Tongue (tissue), 3 donors: ENCODE measurements at places on chromosomes 3 and 15.

DNA sequence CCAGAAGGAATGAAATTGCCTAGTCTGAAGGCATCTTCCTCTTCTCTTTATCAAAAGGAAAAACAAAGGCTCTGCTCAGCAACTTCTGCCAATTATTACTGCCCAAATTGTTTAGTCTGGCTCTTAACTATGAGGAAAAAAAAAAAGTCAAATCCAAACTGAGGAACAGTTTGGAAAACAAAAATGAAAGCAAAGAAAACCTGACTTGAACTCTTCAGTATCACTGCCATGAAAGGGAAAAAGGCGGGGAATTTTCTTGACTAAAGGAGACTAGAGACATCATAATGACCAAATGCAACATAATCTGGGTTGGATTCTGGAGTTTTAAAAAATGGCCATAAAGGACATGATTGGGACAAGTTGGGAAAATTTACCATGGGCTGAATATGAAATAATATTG, 156.3 kb downstream of the STT3B start:
- DNase-seq: no peak

DNA sequence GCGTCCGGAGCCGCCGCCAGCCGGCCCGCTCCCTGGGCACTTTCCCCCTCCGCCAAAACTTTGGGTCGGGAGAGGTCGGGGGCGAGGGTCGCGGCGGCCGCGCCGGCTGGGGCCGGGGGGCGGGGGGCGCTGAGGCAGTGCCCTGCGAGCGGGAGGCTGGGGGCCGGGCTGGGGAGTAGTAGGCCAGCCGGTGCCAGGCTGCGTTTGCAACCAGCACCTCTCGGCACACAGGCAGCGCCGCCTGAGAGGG, 452 bp downstream of the BBX start:
- DNase-seq: peak; percentile 75

DNA sequence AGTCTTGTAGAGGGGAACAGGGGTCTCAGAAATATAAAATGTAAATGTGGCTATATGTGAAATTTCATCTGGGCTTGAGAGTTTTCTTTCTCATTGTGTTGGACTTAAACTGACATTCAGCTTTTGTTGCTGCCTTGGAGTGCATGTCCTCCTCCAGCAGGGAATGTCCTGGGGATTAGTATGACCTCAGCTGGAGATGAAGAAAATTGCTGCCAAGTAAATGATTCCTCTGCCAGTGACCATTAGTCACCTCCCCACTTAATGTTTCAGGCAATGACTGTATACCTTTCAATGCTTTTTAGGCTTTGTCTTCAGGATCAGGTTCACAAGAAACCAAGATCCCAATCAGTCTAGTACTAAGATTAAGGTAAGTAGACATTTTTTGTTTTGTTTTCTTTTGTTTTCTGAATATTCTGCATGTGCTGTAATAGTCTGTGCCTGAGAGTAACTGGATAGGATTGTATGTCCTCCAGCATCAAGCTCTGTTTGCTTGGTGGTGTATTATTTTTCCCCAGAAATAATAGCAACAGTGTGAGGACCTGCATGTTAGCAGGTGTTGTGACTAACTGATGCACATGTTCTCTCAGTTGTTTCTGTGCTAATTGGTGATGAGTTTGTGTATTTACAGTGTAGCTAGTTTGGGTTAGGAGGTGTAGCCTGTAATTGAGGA, 18.1 kb upstream of the SLC22A13 start:
- peak; percentile 44 for DNase-seq

DNA sequence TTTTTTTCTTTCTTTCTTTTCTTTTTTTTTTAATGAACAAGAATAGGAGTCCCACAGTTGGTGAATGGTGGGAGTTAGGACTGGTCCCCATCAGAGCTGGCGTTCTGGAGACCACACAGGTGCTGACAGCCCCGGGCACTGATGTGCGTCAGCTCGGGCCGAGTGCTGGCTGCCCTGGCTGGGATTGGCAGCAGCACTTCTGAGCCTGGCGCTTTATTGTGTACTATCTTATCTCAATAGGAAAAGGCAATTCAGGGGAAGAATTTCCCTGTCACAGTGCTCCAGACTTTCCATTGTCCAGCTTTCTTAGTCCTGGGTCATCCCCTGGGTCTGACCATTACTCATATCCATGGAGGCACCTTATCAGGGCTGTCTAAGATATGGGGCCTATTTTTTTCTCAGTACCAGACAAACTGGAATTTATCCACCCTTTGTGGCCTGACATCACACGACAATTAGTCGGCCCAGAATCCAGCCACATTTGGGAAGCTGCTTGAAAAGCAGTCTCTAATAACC, 54.1 kb downstream of the TMEM44 start:
- DNase-seq: no peak

GRCh38 chr3:129992781-129993180, 18.3 kb downstream of the TRH start:
- no peak for DNase-seq
